ENCODE measurements at places on chromosomes 2 and 18.

DNA sequence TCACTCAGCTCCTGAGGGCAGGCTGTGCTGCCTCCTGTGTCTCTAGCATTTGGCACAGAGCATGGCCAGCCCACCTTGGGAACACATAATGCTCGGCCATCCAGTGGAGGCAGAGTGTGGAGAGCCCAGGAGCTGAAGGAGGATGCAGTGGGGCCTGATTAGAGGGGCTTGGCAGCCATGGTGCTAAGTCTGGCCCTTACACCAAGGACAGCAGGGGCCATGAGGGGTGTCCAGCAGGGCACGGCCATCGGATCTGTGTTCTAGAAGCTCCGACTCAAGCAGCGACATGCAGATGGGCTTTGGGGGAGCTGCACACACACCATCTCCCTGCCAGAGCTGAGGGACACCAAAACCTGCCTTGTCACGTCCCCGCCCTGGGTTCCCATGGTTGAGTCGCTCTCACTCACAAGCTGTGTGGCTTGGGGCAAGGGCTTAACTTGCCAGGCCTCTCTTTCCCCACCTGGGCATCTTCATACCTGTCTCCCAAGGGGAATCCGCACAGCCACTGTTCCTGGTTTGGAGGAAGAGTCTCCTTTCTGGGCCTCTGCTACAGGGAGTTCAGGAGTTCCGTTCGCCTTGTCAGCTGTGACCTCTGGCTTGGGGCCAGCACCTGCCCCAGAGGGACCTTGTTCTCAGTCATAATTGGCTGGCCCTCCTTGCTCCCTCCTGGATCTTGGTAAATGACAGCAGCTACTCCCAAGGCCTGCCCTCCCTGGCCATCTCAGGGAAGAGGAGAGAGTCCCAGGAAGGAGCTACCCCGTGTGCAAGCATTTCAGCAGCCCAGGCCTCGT, 1.3 kb upstream of the TOGARAM2 start:
- no peak for DNase-seq

GRCh38 chr2:55112229-55113031, 62.2 kb upstream of the RTN4 start:
- peak; percentile 55 for DNase-seq

DNA sequence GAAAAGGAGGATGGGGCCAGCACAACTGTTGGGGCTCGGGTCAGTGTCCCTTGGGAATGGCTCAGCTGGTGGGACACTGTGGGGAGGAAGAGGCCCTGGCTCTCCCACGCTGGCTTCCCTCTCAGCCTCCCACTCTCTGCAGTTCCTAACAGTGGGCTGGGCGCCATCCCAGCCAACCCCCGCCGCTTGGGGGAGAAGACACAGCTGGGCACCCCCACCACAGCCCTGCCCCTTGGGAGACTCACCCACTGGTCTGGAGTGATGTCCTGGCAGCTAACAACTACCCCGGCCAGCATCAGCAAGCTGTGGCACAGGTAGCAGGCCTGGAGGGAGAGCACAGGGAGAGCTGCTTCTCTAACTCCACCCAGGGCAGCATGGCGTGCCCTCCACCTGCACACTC, 8.3 kb upstream of the SEMA4C start:
- DNase-seq = no peak

GRCh38 chr2:138298120-138298814, 203.3 kb upstream of the SPOPL start:
- no peak for DNase-seq

- DNase-seq = no peak
These were observed 577 bp upstream of the GLI2 start for GRCh38 chr2:120734930-120735651.

- DNase-seq = no peak
These were observed 48.4 kb upstream of the CPO start for GRCh38 chr2:206890926-206891325.

DNA sequence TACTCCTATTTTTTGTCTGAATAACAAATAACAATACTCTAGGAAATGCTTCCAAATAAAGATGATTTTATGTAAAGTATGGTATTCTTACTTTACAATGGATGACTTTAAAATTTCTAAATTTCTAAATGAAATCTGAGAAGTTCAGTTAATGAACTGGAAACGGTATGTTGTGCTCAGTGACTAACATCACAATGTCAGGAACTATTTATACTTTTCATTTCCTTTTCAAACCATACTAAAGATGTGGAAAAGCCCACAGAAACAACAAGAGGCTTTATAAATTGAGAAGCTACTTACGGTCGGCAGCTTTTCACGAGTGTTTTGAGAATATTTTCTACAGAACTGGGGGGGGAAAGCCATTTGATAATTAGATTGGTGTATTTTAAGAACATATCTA, 31.1 kb downstream of the PSME4 start:
- DNase-seq = no peak

DNA sequence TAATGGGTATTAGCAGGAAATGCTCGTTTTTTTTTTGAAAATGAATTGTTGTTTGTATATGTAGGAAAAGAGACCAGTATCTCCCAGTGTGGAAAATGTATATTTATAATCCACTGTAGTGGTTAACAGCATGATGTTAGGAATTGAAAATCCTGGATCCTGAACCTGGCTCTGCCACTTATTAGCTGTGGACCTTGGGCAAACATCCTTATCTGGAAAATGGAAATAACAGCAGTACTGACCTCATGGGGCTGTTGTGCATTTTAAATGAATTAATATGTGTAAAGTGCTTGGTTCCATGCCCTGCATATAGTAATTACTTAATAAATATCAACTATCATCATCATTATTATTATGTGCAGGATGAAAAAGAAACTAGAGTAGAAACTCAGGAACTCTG, 251.3 kb downstream of the CDCA7 start:
- DNase-seq = no peak

DNA sequence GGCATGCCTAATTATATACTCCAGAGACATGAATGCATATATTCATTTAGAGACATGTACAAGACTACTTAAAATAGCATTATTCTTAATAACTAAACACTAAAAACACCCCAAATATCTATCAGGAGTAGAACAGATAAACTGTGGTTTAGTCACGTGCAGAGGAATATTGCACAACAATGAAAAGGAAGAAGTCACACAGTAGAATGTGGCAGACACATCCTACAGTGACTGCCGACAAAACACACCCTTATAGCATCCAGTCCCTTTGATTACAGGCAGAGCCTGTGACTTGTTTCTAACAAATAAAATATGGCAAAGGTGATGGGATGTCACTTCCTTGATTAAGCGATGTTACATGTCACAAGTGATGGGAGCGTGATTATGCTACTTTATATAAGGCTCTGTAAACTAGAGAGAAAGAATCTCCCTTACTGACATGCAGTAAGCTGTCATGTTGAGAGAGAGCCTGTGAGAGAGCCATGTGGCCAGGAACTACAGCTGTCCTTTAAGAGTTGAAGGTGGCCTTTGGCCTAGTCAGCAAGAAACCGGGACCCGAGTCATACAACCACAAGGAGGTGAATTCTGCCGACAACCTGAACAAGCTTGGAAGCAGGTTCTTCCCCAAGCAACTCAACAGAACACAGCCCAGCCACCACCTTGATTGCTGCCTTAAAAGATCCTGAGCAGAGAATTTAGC, 39.1 kb upstream of the LGALSL start:
- no peak for DNase-seq

- no peak for DNase-seq
These were observed 456.7 kb downstream of the TMEM182 start for GRCh38 chr2:103218516-103218915.

- DNase-seq = no peak
These were observed 42.8 kb downstream of the PLB1 start for GRCh38 chr2:28538652-28539051.

DNA sequence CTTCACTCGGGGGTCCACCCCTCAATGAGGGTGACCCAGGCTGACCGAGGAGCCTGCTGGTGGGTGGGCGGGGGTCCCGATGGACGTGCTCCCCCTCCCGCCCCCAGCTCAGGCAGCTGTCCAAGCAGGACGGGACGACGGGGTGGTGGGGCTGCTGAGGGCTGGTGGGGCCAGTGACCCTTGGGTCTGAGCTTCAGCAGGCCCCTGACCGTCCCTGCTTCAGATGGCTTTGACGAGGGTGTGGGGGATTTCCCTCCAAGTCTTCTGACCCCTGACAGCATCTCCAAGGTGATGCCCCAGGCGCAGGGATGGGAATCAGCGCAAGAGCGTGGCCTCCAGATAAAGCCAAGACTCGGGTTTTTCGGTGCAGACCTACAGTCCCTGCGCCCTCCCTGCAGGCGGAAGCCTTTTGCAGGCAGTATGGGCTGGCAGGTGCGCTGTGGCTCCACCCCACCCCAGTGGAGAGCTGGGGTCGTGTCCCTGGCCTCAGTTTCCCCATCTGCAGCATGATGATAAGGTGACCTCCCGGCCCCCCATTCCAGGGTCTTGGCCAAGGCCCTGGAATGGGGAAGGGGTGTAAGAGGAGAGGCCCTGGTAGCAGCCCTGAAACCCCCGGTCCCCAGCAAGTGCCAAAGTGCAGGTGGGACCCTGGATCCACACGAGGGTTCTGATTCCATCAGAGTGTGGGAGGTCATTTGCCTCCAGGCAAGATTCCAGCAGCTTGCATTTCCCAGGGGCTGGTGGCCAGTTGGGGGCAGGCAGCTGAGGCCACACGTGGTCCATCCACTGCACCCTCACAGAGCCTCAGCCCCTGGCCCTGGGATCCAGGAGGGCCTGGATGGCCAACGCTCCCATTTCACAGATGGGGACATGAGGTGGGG, 8.7 kb downstream of the CROCC2 start:
- DNase-seq = no peak

GRCh38 chr18:48548011-48548771, 9.4 kb downstream of the CTIF start:
- peak; percentile 91 for DNase-seq

GRCh38 chr2:54329482-54330161, 73.6 kb upstream of the TSPYL6 start:
- no peak for DNase-seq

- DNase-seq = no peak
These were observed 621.1 kb downstream of the STK39 start for GRCh38 chr2:167626301-167626700.

DNA sequence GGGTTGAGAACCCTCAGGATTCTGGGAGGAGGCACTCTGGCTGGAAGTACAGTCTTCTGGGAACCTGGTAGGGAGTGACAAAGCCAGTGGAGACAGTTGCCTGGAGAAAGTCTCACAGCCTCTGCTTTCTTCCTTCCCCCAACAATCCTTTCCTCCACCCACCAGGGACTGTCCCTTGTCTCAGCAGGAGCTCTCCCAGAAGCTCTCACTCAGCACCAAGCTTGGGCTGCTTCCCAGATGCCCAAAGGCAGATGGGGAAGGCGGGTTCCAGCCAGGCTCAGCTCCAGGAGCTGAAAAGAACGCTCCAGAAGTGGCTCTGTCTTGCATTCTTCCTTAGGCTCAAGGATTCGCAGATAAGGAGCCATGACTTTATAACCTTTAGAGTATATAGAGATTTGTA, 7.6 kb upstream of the NAGK start:
- DNase-seq = no peak

- DNase-seq = no peak
These were observed 27.2 kb downstream of the NAT8 start for GRCh38 chr2:73614997-73615396.

- DNase-seq = no peak
These were observed 695.1 kb upstream of the ACVR2A start for GRCh38 chr2:147149575-147150240.

GRCh38 chr2:170006587-170007325, 171.2 kb upstream of the MYO3B start:
- DNase-seq = no peak

GRCh38 chr18:50628533-50628905, 68.6 kb downstream of the MAPK4 start:
- DNase-seq = no peak

DNA sequence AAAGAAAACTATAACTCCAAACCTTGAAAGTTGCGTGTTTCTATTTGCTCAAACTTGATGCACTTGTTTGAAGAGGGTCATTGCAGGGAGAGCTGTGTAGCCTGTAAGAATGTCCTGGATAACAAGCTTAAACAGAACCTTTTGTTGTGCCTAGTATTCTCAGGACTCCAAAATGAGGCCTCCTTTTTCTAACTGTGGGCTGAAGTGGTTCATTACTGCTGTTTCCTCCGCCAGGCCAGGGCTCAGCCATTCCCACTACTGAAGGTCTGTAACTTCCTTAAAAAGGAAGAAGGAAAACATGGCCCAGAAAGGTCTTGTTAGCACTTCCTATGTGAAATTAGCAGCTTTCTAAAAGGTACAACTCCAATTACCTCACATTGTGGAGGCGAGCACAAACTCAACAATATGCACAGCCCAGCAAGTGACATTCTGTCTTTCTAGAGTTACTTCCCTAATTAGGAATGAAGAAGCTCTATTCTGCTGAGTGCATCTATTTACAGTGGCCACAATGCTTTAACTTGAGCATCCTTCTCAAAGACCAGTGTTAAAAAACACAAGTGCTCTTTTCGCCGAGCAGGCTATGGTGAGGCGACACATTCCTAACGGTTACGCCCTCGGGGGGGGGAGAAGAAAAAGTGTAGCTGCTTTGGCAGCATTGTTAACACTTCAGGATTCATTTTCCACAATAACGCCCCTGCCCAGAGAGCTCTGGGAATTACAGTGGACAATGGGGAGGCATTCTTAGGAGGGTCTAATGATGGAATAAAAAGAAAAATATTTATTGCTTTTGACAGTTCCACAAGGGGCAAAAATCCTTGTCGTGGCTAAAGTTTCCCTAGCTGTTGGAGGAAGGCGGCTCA, 136.9 kb upstream of the SIX3 start:
- no peak for DNase-seq

DNA sequence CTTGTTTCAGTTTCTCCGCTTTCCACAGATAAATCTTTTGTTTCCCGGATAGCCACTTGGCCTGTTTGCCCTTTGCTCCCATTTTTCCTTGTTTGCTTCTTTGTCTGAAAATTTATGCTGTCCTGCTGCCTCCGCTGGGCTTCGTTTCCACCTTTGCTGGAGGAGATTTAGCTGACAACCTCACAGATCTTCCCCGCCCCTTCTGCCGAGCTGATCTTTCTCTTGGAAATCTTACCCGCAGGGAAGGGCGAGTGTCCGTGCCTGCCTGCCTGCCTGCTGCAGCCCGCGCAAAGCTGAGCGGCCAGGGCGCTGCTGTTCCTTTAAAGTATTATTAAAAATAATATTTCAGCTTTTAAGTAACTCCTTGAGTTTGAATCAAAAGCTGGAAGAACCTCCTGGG, 1.4 kb upstream of the XRCC5 start:
- DNase-seq = no peak

DNA sequence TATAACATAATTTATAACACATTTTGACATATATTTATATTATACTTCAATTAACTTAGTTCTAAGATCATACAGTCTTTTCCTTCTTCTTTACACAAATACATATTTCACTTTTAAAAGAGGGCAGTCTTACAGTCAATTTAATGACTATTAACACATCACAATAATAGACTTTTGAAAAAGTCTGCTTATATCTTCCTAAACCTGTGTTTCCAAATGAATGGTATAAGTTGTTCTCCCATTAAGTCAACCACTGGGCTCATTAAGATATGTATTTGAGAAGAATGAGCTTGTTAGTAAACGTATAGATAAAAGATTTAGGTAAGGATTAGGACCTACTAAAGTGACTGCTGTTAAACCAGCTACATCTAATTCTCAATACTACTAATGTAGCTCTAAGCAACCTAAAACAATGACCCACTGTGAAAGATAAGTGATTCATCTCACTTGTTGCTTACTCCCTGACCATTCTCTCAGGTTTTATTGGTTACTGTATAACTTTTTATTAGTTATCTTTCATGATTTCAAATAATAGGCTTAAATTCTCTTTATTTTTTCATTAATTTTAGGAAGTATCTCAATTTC, 27.0 kb downstream of the SLC40A1 start:
- DNase-seq = no peak

Data from GM04503 (cell line).